ENCODE measurements at places on chromosomes 3 and 15. TPM values are rescaled to one million over a fixed set of nuclear protein-coding genes. Genes with fewer than 3 reads are reported as not detected.

The LPCAT4 gene
- 72.8 TPM for total RNA-seq

The HCN4 gene
- total RNA-seq: not detected

The CYFIP1 gene
- 193 TPM for total RNA-seq

The SECISBP2L gene
- total RNA-seq: 6.4 TPM

The GNAT1 gene
- total RNA-seq: not detected

The NLGN1 gene
- not detected for total RNA-seq

Data from HT-29 (cell line).